ENCODE measurements at places on chromosomes 4 and X.

DNA sequence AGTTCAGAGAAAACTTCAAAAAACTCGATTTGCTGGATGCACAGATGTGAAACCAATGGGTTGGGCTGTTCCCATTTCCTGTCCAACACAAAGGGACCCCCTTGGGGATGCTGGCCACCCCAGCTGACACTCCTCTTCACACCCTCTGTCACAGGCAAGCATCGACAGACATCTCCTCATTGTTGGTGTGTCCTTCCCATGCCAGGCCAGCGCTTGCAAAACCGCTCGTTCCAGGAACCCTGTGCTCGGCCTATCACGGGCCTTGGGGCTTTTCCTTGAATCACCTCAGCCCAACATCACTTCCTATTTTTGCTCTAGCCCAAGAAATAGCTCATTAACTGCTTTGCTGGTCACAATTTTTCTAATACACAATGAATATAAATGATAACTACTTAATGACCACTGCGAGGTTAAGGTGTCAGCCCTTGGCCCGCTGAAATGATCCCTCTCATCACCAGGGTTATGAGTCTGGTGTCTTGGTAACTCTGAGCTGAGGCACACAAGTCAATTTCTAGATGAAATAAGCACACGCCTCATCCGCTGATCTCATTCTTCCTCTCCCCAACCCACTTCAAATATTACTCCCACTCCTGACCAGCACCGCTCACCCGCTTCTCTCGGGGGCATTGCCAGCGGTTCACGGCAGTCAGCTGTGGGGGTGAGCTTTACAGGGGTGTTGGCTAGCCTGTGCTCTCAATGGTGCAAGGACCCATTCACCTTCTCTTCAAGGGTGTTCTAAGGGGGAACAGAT is 32.3 kb downstream of the BCOR start:
- no peak for DNase-seq

- no peak for DNase-seq
Measured at GRCh38 chr4:153365003-153365402, 20.5 kb downstream of the MND1 start.

GRCh38 chrX:51494409-51494808 is 2.0 kb downstream of the NUDT11 start:
- DNase-seq: no peak

DNA sequence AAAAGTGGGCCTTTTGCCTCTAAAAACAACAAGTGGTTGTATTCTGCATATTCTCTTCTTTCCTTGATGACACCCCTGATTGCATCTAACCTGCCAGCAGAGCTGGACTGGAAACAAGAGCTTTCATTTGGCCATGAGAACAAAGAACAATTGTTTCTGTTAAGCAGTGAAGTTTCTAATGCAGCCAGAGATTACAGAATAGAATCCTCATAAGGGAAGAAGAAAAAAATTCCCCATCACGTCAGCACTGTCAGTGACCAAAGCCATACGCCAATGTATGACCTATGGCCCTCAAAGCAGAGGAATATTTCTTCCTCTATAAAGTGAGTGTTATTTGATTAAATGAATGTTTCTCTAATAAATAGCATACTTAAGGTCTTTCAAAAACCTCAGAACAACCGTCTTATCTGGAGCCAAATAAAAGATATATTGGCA is 529.1 kb upstream of the INTU start:
- DNase-seq: no peak

DNA sequence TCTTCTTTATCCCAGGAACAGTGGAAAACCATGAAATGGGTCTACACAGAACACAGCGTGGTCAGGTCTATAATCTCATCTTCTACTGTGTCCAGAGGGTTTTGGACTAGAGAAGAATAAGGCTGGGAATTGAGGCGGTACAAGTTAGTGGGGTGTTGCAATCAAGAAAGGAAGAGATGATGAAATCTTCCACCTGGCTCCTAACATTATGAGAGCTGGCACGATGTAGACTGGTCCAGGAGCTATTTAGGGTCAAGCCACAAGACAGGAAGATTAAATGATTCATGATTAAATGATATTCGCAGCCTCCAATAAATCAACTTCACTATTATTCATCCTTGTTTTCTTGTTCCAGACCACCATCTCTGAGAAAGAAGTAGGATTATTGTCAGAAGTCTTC is 88.0 kb downstream of the ARSF start:
- no peak for DNase-seq

GRCh38 chr4:32748498-32748897 is 2028.3 kb downstream of the PCDH7 start:
- DNase-seq: no peak

DNA sequence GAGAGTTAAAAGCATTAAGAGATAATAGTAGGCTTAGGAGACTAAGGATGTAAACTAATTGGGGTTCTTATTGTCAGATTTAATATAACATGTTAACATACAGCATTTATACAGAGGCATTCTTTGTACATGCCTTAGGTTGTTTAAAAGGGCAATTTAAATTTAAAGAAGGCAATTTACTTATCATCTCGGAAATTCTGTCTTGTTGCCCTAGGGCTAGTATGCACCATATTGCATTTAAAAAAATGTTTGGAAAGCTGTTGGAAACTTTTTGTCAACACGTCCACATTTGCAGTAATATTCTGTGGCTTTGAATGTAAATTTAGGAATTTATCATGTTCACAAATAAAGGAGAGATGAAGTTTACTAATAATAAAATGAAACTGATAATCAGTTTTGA is 25.5 kb downstream of the GALNT7 start:
- DNase-seq: no peak

- DNase-seq: no peak
Measured at GRCh38 chrX:12488220-12488619, 303.0 kb upstream of the PRPS2 start.

DNA sequence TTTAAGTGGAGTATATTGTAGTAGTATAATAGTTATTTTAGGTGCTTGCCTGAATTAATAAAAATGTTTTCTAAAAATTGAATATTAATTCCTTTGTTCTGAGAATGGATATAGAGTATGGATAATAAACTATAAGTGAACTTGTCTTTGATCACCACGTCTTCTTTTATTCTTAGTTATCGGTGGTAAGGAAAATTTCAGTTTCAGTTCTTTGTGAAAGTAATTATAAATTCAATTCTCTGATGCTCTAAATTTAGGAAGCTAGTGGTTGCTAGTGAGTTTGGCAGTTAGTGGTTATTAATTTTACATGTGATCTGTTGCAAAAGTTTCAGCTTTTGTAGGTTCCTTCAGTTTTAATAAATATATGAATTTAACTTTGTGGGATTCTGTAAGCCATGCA is 30.8 kb downstream of the MRPL1 start:
- no peak for DNase-seq

- no peak for DNase-seq
Measured at GRCh38 chr4:26879805-26880204, 19.2 kb downstream of the STIM2 start.

DNA sequence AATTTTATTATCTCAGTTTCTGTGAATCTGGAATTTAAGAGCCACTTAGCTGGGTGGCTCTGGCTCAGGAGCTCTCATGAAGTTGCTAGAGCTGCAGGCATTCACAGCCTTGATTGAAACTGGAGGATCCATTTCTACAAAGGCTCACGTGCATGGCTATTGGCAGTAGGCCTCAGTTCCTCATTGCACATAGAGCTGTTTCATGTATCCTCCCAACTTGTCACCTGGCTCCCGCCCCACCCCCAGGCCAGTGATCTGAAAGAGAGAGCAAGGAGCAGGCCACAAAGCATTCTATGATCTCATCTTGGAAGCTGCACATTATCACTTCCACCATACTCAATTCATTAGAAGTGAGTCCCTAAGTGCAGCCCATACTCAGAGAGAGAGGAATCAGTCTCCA is 18.5 kb upstream of the AP1AR start:
- DNase-seq: no peak

DNA sequence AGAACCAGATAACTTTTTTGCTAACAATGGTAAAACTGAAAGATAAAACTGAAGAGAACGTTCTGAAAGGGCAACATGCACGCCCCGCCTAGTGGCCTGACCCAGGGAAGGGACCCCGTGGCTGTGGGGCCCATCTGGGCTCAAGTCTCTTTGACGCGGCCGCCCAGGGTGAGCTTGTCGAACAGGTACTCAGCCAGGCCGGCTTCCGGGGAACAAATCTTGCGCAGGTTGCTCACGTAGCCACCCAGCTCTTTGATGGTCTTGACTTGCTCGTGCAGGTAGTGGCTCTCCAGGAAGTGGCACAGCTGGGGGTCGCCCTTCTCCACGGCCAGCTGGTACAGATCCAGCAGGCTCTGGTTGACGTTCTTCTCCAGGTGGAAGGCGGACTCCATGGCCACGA is 579 bp downstream of the FTHL17 start:
- DNase-seq: no peak

DNA sequence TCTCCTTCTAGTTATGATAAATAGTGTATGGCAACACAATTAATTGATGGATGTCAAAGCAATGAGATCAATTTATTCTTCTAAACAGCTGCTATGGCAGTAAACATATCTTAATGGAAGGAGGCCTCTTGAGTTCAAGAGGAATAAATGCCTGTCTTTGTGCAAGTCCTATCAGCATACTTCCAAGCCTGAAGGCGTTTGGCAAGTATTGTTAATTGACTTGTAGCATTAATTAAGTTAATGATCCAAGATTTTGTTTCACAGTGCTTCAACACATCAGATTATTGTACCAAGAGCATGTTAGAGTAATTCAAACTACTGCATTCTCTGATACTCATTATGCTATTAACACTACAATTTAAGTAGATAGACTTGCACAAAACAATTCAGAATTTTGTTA is 144.8 kb downstream of the FAT4 start:
- no peak for DNase-seq

DNA sequence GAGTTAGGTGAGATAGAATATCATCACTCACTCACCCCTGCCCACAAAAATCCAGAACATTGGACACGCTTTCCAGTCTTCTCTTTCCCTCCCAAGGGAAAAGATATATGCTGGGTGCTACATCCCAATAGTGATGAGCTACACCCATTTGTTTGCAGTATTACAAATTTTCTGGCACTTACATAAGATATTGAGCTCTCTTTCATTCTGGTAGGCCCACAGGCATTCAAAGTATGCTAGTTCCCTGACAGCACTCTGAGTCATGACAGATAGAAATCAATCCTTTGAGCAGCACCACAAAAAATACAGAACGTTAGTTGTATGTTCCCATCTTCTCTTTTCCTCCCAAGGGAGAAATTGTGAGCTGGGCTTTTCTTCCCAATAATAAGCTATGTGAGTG is 477.6 kb upstream of the GRID2 start:
- DNase-seq: no peak

- DNase-seq: peak; percentile 92
Measured at GRCh38 chrX:13489454-13489853, 79.9 kb upstream of the EGFL6 start.

GRCh38 chrX:64265265-64265664 is 34.9 kb upstream of the ASB12 start:
- no peak for DNase-seq

DNA sequence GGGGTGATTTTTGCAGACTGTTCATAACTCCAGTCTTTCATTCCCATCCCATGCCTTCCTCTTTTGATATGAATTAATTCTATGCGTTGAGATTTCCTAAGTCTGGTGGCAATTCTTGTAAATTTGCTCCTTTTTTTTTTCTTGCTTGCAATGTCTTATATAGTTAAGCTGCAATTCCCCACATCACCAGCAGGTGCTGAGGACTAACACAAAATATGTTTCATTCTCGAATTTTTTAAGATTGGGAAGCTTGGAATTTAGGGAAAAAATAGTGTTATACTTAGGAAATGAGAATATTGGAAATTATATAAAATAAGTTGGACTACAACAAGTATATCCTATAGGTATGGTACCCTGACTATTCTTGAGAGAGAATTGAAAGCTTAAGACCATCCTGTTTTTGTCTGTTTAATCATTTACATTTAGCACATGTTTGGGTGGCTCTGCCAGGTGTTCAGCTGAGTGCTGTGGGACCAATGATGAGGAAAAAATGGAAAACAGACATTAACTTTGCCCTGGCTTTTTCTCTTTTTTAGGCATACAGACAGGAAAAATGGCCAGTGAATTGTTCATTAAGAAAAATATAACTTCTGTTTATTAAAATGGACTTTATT is 30.2 kb downstream of the AFF2 start:
- DNase-seq: no peak
